Spleen (tissue), 13 donors: ENCODE measurements at places on chromosomes 11 and 22.

DNA sequence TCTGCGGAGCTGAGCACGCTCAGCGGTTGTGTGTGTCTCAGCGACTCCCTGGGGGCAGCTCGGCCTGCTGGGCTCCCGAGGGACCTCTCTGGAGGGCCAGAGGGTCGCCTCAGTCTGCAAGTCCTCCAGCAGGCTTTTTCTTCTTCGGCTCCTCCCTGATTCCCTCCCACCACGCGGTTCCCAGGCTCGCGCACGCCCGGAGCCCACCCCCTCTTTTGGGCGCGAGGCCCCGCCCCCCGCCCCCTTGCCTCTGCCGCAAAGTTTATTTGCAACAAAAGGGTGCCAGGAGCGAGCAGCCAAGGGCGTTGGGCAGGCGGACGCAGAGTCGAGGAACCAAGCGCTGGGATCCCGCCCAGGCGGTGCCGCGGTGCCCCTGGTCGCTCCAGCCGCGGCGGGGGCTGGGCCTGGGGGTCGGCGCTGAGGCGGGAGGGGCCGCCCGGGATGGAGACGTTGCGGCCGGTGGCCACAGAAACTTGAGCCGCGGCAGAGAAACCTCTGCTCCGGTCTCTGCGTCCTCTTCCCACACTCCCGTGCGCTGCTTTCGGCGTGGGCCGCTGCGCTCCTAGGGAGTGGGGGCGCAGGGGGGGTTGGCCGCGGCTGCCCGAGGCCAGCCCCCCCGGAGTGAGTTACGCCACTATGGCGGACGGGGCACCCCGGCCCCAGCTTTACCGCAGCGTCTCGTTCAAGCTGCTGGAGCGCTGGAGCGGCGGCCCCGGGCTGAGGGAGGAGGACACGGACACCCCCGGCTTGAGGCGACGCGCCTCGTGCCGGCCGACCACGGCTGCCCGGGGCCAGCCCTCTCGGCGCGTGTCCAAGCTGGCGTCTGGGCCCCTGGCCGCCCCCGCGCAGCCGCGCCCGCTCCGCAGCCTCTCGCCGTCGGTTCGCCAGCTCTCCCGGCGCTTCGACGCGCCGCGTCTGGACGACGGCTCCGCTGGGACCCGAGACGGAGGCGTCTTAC is at the start of gene ARHGEF17:
TSS of gene ARHGEF17 (plus strand) at position 274 of the 958 bp plus-strand sequence. CDS start at position 637, 363 bp downstream.
- DNase-seq: peak; percentile 87

GRCh38 chr22:44842417-44842816 is 90.0 kb downstream of the ARHGAP8 start:
- DNase-seq: no peak

GRCh38 chr22:35177811-35178210 is 79.5 kb upstream of the HMGXB4 start:
- no peak for DNase-seq

DNA sequence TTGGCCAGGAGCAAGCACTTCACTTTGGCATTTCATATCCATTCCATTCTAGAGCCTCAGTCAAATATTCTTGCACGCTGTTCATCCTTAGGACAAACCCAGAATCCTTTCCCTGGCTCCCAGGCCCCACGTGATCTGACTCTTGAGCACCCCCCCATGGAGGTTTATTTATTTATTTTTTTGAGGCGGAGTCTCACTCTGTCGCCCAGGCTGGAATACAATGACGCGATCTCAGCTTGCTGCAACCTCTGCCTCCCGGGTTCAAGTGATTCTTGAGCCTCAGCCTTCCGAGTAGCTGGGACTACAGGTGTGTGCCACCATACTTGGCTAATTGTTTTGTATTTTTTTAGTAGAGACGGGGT is 12.7 kb upstream of the TSGA10IP start:
- DNase-seq: no peak

DNA sequence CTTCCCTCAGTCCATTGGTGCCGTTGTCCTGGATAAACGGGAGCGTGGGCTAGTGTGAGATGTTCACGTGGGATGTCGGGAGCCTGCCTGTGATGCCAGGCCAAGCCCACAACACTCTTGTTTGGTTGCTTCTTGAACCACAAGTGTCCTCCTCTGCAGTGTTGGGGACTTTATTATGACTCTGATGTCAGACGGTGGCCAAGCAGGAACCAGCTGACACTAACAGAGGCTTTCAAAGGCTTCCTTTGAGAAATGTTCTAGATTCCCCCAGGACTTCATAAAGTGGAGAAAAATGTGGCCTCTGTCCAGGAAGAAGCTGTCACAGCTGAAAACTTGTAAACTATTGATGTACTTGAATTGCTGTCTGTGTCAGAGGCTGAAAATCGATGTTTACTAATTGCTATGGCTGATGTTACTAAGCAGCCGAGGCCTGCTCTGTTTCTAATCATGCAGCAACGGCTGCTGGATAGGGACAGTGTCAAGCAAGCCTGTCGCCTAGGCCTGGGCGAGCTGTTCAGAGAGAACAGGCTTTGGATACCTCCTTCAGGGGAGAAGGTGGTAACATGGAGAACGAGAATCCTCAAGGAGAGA is 131.7 kb downstream of the TBC1D22A start:
- no peak for DNase-seq

DNA sequence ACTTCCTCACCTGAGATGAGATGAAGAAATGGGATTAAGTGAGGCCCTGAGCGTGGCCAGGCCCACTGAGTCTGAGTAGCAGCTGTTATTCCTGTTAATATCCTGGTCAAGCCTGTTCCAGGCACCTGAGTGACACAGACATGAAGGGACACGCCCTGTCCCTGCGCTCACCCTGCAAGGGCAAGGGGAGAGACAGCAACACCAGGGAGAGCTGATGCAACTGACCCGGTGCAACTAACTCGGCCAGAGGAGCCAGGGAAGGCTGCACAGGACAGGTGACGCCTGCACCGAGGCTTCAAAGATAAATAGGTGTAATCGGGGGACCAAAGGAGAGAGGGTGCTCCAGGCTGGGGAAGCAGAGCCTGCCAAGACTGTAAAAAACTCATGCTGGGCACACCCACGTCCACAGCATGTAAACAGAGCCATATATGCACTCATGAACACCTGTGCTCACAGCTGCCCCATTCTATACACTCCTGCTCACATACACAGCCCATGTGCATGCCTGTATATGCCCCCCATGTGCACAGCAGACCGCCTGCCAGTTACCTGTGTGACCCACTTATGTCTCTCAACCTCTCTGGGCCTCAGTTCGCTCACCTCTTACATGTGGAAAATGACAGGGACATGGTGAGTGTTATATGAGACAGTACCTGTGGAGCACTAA is 22.8 kb upstream of the GCAT start:
- DNase-seq: no peak
